ENCODE measurements at places on chromosomes 7 and 10.

DNA sequence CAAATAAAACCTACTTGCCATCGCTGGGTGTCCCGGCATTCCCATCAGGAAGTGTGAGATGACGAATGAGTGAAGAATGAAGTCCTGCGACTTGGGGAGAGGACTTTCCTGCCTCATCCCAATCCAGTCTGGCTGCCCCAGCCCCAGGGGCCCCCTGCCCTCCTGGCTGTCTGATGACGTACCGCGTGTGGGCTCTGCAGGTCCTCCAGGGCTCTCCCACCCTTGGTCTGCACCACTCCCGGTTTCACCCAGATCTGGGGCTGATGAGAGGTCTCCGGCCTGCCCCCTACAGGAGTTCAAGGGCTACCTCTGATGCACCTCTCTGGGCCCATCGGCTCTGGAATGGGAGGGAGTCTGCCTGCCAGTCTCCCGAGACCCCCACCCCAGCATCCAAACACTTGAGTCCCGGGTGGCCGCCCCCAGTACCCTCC is 9.8 kb downstream of the ATP6V1F start:
- DNase-seq, result no peak

DNA sequence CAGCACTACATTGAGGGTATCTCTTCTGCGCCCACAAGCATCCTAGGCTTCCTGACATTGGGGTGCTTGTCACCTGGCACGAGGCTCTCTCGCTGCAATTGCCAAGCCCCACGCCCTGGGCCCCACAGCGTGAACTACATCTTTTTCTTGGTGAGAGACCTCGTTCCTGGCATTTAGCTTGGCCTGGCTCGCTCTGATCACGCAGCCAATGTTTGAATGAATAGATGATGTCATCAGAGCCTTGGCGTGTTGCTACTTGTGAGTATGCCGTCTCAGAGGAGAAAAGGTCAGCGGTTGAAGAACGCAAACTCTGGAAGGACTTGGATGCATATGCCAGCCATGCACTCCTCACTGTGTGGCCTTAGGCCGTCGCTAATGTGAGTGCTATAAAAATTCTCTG is 150.2 kb upstream of the AUTS2 start:
- DNase-seq, result no peak

DNA sequence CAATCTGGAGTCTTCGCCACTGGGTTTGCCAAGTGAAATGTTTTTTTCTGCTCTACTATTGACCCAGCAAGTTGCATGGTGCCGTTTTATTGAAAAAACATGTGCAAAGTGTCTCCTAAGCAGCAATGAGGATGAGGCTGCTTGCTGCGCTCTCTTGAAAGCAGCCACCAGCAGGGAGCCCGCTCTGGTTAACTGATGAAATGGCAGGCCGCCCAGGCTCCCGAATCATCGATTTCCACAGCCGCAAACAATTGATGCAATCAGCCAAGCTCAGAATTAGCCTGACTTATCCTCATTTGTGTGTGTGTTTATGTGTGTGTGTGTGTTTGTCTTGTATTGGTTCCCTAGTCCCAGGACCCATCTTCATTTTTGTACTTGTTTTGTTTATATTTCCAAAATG is 22.2 kb upstream of the LYZL1 start:
- no peak for DNase-seq

- no peak for DNase-seq
Observed at GRCh38 chr10:9645404-9645803, 1372.3 kb upstream of the CELF2 start.

DNA sequence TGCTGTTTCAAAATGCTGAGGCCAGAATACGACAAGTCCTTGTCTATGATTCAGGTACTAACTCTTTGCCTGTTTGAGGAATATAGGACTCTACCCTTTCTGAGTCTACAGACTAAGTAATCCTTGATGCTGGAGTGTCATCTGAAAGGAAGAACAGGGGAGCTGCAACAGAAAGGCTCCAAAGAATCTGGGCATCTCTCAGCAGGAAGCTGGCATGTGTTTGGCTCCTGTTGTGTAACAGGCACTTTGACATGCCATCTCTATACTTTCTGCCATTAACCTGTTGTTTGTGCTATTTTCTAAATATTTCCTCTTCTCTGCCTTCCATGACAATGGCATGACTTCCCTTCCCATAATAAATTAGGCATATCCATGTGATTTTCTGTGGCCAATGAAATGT is 409.5 kb downstream of the ADRA2A start:
- no peak for DNase-seq
